ENCODE measurements at places on chromosomes 3 and 15.

GRCh38 chr15:38684440-38685010 lies 119.9 kb upstream of the RASGRP1 start:
- DNase-seq, result no peak

GRCh38 chr15:69855258-69856000 lies 242.3 kb downstream of the TLE3 start:
- DNase-seq, result no peak

DNA sequence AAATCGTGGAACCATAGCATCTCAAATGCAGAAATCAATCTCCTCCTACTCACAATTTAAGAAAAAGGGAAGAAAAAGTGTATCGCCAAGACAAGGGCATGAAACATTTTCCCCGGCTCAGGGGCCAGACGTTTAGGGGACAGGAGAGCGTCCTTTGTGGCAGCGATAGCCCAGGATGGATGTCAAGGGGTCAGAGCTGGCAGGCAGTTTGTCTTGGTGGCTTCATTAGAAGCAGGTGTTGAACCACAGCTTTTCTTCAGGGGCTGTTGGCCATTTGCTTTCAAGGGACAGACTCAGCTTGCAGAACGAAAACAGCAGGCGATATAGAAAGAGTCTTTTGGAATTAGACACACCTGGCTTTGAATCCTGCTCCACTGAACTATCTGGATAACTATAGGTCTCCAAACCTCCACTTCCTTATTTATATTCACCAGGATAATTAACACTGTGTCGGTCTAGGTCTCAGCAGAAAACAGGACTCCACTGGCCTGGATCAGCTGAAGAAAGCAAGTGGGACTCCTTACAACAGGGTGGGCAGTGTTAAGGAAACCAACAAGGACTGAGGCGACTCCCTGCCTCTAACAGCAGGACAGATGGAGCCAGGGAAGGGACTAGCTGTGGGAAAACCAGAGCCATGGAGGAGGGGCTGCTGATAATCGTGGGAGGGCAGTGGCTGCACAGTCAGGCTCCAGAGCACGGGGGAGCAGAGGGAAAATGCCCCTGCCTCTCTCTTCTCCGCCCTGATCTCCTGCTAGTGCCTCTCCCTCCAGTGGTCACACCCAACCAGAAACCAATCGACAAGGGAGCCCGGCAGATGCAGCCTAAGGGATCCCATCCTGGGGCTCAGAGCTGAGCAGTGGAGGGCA lies 123.6 kb downstream of the LIPC start:
- DNase-seq, result no peak

DNA sequence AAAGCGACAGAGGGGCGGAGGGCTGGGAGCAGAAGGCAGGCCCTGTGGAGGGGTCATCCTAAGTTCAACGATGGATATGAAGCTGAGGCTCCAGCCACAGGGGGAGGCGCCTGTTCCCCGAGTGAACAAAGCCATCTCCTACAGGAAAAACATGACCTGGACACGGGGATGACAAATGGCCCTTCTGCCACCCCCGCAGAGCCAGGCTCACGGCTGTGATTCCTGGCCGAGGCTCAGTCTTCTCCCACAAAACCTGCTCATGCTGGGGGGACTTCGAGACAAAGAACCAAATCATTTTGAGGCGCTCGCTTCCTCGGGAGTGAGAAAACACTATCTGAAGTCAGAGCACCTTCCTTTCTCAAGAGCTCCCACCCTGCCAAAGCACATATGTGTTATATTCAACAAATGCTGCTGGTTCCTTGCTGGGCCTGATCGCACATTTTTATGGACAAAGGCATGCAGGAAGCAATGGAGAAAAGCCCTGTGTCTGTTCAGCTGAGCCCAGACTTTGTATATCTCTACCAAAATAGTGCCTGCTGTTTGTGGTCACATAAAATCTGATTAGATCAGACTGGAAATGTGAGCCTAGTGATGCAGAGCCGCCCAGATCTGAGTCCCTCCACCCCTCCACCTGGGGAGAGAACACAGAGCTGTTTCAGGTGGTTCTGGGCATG lies 5.6 kb downstream of the RBP1 start:
- no peak for DNase-seq

DNA sequence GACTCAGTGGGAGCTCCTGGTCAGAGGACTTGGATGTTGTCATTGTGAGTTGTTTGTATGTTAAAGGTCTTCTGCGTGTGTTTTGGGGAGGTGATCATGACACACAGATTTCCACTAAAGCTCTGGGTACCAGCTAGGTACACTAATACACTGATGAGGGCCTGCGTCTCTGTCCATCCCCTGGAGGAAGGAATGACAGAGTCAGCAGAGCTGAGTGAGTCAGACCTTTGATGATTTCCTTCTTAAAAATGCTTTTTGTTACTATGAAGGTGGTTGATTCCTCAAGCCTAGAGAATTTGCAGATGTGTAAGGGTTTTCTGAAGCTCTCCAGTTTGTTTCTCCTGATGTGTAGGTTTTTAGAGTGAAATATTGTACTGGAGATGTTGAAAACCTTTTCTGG lies 424.1 kb upstream of the TPM1 start:
- no peak for DNase-seq

DNA sequence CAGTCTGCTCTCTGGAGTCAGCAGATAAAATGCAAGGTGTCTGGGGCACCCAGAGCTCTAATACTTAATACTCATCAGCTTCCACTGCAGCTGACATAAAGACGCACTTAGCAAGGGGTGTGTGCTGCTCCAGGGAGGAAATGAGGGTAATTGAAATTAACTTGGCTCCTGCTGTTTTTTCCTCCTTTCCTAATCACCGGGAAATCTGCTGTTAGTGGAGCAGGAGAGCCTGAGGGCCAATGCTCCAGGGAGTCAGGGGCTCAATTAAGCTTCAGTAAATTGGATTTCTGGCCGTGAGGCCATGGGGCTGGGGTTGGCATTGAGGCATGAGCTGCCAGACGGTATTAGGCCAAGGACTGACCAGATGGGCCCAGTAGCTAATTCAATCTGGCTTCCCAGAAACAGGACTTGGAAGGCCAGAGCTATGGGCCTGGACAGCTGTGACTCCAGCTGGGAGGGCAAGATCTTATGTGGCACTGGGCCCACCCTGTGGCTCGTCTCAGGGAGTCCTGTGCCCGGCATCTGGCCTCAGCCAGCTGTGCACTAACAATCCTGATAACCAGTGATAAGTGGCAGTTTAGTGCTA lies 30.7 kb upstream of the CHRNB4 start:
- DNase-seq, result no peak

GRCh38 chr3:179972881-179973423 lies 63.8 kb downstream of the PEX5L start:
- DNase-seq, result no peak

DNA sequence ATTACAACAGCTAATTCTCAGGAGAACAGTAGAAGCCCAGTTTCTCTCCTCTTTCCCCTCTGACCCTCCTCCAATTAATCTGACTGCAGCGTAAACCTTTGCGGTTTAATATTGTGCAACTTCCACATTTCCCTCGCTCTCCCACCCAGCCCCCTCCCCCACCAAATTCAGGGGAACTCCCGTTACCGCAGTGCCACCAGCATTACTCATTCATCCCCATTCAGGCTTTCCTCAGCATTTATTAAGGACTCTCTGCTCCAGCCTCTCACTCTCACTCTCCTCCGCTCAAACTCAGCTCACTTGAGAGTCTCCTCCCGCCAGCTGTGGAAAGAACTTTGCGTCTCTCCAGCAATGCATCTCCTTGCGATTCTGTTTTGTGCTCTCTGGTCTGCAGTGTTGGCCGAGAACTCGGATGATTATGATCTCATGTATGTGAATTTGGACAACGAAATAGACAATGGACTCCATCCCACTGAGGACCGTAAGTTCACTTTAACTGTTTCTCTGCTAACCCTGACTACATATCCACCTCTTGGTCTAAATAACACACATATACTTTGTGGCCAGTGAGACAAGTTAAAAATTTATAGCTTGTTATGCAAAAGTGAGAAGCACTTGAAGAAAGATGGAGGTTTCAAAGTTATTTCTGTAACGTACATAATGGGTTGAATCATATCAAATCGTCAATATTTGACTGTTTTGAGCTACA lies at the start of gene PTX3:
PTX3 (plus strand) TSS at position 268 of the 709 bp plus-strand sequence; CDS start at position 352, 84 bp downstream.
- no peak for DNase-seq
